ENCODE measurements at places on chromosomes 16 and 17.

DNA sequence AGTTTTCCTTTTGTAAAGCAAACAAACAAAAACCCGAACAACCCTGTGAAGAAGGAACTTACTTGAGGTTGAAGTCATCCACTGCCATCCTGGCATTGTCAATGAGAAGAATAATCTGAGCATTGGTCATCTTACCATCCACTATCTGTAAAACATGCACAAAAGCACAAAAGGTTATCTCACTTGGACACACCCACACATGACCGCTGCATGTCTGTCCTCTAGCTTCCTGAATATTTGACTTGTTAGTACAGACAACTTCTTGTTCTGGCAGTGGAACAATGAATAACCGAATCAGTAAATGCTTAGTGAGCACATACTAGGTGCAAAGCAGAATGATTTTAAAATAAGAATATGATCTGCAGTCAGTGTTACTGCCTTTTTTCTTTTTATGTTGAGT, 6.1 kb downstream of the KRT23 start:
- DNase-seq, result no peak

DNA sequence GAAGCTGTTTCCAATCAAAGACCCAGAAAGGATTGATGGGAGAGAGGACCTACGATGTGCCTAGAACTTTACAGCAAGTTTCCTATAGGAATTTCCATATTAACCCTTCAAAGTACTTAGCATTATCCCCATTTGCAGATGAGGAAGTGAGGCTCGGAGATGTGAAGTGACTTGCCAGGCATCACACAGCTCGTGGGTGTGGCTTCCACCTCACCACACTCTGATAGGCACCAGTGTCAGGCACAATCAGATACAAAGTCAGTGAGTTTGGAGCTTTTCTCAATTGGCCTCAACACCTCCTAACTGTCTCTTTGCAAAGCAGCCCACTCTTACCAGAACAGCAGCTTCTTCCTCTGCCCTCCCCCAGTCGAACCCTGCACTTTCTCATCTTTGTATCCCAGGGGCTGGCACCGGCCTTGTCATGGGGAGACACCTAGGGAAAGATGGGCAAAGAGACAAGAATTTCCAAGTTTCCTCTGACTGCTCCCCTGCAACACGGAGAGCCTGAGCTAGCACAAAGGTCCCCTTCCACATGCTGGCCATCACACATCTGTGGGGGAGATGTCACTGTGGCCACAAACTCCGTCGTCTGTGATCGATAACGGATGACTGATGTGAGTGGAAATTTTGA, 37.4 kb upstream of the CCL1 start:
- DNase-seq, result no peak

GRCh38 chr17:57852092-57852954, 2.5 kb upstream of the MRPS23 start:
- no peak for DNase-seq

- DNase-seq, result no peak
Observed at GRCh38 chr16:50928065-50928464, 186.2 kb downstream of the CYLD start.

DNA sequence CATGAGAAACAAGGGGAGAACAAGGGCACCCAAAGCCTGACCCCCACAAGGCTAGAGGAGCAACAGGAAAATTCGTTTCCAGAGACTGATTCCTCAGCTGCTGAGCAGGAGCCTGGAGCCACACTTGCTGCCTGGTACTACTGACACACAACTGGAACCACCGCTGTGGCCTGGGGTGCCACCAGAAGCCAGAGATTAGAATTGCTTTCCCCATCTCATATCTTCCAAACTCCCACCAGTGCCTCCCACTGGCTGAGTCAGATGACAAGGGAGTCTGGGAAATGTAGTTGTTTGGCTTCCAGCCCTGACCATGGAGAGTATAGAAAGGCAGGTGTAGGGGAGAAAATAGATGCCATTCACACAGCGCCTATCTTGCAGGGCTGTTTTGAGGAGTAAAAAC, 4.1 kb upstream of the TMEM11 start:
- DNase-seq, result no peak

DNA sequence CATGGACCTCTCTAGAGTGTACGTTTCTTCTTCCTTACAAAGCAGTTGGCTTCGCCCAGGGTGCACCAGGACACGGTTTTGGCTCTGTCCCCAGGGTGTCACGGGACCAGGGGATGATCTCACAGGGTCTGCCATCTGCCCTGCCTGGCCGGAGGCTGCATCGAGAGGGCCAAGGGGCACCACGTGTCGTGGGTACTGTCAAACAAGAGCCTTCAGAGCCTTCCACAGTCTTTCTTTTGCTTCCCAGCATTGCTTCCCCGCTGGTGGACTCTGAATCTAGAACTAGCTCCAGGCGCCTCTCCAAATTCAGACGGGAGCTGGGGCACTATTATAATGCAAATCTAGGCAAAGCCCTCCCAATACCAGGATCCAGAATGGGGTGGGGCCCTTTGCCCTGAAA, 47.9 kb downstream of the MAPT start:
- no peak for DNase-seq

DNA sequence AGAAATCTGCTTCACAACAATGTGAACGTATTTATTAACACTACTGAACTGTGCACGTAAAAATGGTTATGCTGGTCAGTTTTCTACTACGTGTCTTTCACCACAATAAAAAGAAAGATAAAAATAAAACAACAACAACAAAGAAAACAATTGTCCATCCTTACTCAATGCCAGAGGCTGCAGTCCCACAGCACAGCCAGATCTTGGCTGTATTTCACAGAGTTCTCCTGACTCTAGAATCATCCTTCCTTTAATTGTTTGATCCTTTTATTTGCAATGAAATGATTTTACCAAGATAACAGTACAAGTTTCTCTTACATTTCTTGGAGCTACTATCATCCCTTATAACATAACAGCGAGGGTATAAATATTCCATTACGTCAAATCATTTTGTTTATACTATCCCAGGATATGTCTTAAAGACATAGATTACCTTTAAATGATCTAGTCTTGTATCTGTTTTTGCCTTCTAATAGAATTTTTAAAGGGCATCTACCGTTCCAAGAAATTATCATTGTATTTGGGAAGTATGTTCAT, 103.3 kb downstream of the SLC39A11 start:
- no peak for DNase-seq

DNA sequence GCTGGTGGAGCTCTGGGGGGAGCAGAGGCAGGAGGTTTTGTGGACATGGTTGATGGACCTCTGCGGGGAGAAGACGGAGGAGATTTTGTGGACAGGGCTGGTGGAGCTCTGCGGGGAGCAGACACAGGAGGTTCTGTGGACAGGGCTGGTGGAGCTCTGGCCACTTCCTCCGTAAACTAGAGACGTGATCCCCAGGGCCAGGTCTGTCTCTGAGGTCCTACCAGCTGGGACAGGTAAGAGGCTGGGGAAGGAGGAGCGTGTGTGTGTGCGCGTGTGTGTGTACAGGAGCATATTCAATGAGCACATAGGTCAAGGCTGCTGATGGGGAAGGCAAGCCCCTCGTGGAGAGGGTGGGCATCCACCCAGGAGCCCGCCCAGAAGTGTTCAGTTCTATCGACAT, 20.6 kb downstream of the RPH3AL start:
- no peak for DNase-seq

- no peak for DNase-seq
Observed at GRCh38 chr17:78374631-78375274, 3.7 kb upstream of the PGS1 start.

GRCh38 chr17:56389356-56389755, 204.1 kb upstream of the NOG start:
- DNase-seq, result no peak

DNA sequence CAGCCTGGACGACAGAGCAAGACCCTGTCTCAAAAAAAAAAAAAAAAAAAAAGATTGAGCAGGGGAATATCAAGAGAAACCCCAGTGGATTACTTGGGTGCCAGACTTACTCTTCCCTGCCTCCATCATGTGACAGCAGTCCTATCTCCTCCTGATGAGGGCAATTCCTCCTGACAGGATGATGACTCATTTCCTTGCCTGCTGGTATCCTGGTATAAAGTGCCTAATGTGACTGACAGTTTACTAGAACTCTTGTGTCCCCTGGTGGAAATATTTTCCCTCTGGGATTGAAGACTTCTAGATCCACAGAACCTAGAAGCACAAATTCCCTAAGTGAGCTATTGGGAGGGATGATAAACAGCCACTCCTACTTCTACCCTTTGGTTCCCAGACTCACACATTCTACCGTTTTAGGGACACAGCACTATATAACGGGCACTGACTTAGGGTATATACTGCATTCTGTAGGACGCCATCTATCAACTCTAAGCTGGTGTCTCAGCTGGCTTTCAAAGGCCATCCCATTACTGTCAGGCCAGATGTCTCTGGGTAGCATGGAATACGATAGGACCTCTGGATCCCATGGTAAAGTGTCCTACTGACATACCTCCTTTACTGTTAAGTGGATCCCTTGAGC, 114.6 kb upstream of the MED13 start:
- DNase-seq, result no peak

DNA sequence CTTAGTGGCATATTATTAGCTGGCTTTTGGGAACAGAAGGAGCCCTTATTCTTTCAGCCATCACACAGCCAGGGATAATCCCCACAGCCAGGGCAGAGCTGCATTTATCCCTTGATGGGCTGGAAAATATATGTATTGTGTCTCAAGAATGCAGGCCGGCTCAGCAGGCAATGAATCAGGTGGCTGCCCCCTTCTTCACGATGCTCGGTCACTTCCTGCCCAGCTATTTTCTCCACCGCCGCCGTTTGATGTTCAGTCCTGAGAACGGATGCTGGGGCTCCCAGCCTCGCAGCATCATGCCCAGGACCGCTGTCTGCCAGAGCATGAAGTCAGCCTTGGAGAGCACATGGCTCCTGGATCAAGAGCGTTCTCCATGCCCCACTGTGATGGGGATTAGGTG, 4.3 kb upstream of the MYH3 start:
- DNase-seq, result no peak

DNA sequence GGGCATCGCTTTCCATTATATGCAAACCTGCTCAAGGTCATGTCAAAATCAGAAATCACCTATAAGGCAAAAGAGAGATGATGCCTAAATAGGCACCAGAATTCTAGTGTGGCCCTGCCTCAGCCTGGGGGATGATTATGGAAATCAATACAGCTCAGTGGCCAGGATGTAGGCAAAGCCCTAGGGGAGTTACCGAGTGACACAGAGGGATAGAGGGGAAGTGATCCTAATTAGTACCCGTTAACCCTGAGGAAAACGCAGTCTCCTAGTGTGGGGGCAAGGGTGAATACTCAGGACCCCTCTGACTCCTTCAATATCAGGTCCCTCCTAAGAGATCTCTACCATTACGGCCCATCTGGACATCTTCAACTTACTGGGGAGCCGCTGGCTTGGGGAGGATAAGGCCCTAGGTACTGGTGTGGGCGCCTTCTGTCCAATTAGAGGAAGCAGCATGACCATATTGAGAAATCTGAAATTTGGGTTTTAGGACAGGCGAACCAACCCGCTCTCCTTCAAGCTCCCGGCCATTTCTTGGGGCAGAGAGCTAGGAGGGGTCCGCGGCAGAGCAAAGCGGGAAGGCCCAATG, 725 bp downstream of the NT5C3B start:
- no peak for DNase-seq

GRCh38 chr16:27025581-27025980, 41.1 kb upstream of the C16orf82 start:
- DNase-seq, result no peak

DNA sequence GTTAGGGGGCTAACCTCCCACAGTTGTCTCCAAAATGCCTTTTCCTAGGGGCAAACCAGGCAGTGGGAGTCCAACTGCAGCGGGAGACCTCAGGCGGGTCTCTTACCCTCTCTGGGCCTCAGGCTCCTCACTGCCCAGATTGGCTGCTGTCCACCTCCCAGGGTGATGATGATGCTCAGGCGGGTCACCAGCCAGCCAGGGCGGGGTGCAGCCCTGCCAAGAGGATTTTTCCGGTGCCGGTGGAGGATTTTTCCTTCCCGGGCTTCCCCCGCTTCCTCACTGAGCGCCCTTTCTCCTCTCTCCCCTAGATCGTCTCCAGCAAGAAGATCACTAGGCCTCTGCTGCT, 22.8 kb downstream of the CPNE2 start:
- DNase-seq, result no peak

DNA sequence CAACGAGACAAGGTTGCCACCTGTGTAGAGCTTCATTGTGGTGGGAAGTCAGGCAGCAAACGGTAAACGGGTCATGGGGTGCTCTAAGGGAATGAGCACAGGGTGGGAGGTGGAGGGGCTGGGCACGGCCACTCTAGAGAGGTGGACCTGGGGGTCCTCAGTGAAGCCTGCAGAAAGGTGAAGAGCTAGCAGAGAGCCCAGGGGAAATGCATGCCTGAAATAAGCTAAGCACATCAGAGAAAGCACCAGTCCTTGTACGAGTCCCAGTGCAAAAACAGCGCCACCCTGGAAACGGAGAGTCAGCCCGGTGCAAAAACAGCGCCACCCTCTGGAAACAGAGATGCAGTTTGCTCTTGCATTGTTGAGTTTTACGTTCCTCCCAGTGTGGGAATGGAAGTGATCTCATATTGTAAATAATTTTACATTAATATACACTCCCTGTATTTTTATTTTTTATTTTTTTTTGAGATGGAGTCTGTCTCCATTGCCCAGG, 65.0 kb downstream of the TBC1D16 start:
- DNase-seq, result no peak

GRCh38 chr17:3438368-3438767, 4.7 kb upstream of the OR1E2 start:
- DNase-seq, result no peak

GRCh38 chr16:50696575-50697420, 3.4 kb downstream of the NOD2 start:
- DNase-seq, result no peak

- DNase-seq, result no peak
Observed at GRCh38 chr17:75088465-75089417, 987 bp downstream of the SLC16A5 start.

- DNase-seq, result peak; percentile 40
Observed at GRCh38 chr16:74862743-74863244, 88.2 kb upstream of the FA2H start.

GRCh38 chr16:84451781-84452180, 52.7 kb downstream of the MEAK7 start:
- DNase-seq, result no peak

DNA sequence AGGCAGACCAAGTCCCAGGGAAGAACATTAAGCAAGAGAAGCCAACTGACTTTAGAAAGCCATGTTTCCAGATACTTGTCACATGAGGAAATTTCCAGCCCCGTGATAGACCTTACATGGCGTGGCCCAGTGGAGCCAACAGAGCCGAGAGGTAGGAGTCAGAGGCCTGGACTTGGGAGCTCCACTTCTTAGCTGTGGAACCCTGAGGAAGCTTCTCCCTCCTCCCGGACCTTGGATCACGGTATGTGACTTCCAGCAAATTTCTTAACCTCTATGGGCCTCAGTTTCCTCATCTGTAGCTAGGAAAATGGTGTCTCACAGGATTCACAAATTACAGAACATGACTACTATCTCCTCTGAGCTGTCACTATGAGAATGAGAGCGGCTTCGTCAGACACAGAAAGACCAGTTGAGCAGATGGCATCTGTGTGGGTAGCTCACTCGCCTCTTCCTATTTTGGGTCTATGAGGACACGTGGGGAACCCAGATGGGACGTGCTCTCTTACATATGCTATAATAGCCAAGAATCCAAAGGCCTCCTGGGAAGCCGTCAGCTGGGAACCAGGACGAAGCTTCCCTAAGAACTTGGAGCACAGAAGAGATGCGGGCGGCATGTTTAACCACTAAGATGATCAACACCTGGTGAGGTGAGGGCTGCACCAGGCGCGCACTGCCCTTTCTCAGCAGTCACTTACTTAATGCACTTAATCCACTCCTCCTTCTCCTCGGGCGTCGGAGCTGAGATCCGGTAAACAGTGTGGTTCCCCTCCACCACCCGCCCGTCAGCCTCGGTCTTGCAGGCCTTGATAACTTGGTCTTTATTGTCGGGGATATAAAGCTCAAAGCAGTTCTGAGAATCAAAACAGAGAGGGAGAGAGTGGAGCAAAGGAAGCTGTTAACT, 102.3 kb downstream of the CYTH1 start:
- no peak for DNase-seq

Measured in NCI-H748 treated with DMSO at 0.1 percent for 48 hours (cell line).